ENCODE measurements at places on chromosomes 4 and X.

- no peak for DNase-seq
Observed at GRCh38 chr4:122747883-122748282, 15.4 kb downstream of the BBS12 start.

- DNase-seq, result no peak
Observed at GRCh38 chrX:132676102-132676501, 187.3 kb upstream of the MBNL3 start.

- DNase-seq, result no peak
Observed at GRCh38 chr4:30716158-30716557, 4.0 kb upstream of the PCDH7 start.

DNA sequence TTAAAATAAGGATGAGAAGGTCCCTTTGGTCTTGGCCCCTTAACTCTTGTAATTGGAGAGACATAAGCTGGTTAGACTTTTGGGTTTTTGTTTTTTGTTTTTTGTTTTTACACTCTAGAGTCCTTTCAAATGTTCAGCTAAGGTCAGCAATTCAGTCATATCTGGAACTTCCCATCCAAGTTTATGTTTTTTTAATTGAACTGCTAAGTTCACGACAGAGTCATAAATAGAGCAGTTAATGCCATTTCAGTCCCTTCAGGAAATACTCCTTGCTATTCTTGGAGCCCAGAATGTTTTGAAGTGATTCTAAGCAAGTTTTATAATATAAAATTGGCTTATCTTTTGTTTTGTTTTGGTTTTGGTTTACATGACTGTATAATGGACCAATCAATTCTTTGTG lies 329.4 kb upstream of the PABPC4L start:
- no peak for DNase-seq

- no peak for DNase-seq
Observed at GRCh38 chr4:74598611-74599325, 153.8 kb downstream of the AREG start.

GRCh38 chr4:5050520-5051277 lies 581 bp upstream of the STK32B start:
- no peak for DNase-seq

DNA sequence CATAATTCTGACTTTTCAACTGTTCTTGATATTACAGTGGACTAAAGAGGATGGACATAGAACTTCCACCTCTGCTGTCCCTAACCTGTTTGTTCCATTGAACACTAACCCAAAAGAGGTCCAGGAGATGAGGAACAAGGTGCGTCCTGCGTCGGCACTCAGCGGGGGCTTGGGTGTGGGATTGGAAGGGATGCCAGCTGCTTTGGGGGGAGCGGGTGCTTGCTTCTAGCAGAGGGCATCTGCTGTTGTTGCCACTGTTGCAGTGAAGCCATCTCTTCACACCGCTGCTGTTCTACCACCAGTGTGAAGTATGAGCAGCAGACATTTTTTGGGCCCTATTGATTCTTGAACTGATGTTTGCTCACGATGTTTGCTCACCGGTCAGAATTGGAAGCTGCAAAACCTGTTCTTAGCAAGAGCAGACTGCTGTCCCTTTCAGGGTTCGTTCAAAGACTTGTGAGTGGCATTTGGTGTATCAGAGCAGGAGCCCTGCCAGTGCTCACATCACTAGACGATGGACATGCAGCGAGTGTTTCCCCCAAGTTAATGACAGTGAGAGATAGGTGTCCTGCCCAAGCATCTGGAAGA lies 55.4 kb downstream of the NOP14 start:
- DNase-seq, result no peak
